ENCODE measurements at places on chromosomes 6 and 20.

DNA sequence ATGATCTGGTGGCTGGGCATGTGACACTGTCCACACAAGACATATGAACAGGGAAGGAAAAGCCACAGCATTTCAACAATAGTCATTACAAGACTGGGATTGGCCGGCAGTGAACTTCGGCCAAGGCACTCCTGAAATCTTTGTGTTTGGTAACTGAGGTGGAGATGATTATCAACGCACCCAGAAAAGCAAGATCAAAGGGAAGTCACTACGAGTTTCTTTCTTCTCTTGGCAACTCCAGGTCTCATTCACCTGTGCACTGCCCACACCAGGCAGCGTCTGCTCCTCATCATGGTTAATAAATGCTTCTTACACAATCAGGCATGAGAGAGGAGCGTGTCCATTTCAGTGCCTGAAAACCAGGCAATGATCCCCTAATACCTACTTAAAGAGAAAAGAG lies 20.5 kb upstream of the FOXC1 start:
- no peak for DNase-seq

DNA sequence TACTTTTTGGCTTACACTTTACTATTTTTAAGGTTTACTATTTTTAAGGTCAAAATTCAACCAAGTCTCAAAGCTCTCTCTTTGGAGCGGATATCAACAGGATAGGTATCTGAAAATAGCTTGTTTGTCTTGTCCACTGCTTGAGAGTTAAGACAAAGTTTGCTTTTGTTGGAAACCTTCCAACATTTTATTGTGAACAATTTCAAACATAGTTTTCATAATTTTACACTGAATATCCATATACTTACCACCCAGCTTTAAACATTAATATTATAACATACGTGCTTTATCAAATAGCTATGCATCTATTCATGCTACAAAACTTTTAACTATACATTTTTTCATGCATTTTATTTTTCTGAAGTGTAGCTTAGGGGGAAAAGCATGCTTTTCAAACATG lies 109.9 kb downstream of the FYN start:
- no peak for DNase-seq

- DNase-seq: no peak
Measured at GRCh38 chr20:58112017-58112781, 116.3 kb downstream of the ANKRD60 start.

- DNase-seq: no peak
Measured at GRCh38 chr6:143198312-143198711, 137.6 kb downstream of the AIG1 start.

DNA sequence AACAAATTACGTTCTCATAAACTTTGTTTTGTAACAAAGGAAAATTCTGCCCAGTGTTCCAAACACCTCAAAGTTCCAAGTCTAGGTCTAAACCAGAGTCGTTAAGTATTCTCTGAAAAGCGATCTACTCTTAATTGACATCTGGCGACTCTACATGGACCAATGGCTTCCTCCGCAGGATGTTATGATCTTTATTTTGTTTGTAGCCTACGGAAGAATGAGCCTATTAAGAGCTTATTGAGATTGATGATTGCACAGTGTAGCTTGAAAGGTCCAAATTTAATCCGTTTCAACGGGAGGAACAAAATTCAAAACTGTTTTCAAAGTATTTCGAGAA lies 61.1 kb downstream of the FAM217A start:
- DNase-seq: no peak

- DNase-seq: no peak
Measured at GRCh38 chr6:12295558-12296254, 5.5 kb downstream of the EDN1 start.

- DNase-seq: no peak
Measured at GRCh38 chr6:155510879-155511278, 55.2 kb upstream of the NOX3 start.

GRCh38 chr20:4136967-4137334 lies 121.6 kb upstream of the RNF24 start:
- DNase-seq: no peak

- peak; percentile 13 for DNase-seq
Measured at GRCh38 chr6:37354526-37355384, 972 bp downstream of the RNF8 start.

- DNase-seq: peak; percentile 40
Measured at GRCh38 chr20:33291830-33292355, 8.9 kb downstream of the BPIFB1 start.
